Activated CD4-positive, alpha-beta T cell treated with anti-CD3 and anti-CD28 coated beads, Interleukin-2, amount 10 ng/mL, durations not matched to agents 24 days and 14 days (primary cell): ENCODE measurements at places on chromosomes 1 and 21. TPM values are rescaled to one million over a fixed set of nuclear protein-coding genes. Genes with fewer than 3 reads are reported as not detected.

The SMPDL3B gene
- 0.30 and 0.43 TPM in 2 replicates for total RNA-seq

The NBPF10 gene
- 3.2 TPM in 2 replicates for total RNA-seq

DNA sequence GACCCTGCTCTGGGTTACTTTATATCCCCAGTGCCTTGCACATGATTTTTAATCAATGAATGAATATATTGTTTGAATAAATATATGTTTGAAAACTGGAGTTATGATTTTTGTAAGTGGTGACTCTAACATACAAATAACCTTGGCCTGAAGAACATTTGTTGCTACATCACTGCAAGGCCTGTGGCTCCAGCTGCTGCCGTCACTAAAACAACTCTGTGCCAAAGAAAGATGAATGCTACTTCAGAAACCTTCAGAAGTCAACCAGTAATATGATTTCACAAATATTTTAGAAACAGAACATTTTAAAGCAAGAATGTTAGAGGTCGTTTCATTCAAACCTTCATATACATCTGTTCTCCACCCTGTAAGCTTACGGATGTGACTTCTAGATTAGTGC, 60.6 kb upstream of the SEC16B start:
- DNase-seq: no peak

DNA sequence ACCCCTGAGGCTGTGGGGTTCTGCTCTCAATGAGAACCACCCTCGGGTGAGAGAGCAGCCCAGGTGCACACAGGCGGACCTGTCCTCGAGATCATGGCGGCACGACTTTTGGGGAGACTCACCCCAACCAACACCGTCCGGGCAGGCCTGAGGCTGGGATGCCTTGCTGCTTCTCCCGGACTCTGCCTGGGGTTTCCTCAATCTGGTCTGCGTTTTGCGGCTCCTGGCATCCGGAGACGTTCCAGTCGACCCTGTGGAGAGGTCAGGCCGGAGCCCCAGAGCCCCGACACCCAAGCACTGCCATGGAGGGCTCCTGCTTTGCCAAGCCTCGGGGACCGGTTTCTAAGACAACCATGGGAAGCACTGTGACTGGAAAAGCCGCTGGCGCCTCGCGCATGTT, 3879.7 kb downstream of the SRGAP2C start:
- no peak for DNase-seq

DNA sequence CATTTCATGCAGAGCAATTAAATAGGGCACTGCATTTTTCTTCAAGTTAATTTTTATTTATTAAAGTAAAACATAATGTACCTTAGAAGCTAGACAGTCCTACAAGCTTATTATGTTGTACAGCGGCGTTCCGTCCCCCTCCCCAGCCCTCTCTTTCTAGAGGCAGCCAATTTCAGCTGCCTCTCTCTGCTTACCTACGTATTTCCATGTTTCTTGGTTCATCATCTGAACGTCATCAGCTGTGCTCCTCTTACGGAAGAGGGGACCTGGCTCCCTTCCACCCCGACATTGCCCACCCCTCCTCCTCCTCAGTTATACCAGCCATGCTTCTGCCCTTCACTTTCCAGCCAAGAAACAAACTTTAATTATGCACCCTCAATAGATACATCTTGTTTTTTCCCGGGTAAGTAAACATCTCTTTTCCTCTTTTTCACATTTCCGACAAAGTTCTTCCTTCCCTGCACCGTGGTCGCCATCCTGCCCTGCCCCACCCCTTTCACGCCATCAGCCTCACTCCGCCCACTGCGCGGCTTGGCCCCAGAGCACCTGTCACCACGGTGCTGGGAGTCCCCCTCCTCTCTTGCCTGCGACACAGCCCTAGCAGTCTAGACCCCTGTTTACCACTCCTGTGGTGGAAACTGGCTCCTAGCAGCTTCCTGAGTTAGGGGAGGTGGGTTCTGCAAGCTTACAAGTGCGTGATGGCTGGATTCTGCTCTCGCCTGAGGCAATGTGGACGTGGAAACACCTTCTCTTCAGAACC, 57.9 kb downstream of the SLC37A1 start:
- DNase-seq: no peak

GRCh38 chr1:54338464-54338863, 67.7 kb downstream of the SSBP3 start:
- DNase-seq: no peak

DNA sequence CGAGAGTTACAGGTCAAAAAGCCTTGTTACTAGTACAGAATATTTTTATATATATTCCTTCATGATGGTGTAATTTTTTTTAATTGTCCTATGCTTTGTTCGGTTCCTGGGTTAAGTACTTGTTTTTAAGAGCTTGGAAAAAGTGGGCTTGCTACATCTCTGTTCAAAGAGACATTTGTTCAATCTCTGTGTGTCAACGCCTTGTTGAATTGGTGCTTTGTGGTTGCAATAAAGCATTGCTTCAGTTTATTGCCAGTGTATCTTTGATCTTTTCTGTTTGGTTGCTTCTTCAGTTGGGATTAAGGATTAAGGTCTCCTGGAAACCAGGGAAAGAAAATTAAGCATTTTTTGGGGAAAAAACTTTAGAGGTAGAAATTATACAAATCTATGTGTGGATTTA, 47.7 kb upstream of the DNASE2B start:
- DNase-seq: no peak

GRCh38 chr21:36790616-36791015, 91.7 kb downstream of the SIM2 start:
- DNase-seq: no peak

The SPATA45 gene
- total RNA-seq: not detected in 2 replicates

DNA sequence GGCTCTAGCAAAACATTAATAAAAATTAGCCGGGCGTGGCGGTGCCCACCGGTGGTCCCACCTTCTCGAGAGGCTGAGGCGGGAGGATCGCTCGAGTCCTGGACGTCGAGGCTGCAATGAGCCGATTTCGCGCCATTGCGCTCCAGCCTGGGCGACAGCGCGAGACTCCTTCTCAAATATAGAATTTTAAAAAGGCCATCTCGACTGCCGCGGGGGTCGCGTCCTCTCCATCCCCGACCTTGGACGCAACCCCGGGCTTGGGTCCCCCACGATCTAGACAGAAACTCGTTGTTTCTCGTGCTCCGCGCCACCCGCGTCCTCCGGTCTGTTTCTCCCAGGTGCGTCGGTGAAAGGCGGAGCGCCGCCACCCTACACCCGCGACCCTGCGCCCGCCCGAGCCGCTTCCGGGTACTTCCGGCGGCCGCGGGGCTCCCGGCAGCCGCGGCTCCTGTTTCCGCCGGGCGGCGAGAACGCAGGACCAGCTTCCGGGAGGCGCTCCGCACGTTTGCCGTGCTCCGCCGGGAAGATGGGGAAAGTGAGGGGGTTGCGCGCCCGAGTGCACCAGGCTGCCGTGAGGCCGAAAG, at the start of gene SLX9:
Gene SLX9, plus strand, starts transcription at position 498 of the 584 bp plus-strand sequence. Its CDS starts 29 bp downstream, at position 527.
- peak; percentile 95 for DNase-seq

- DNase-seq: peak; percentile 79
Observed at GRCh38 chr1:156025876-156026275, 5.1 kb upstream of the SSR2 start.

- DNase-seq: no peak
Observed at GRCh38 chr1:1757422-1758058, 20.7 kb downstream of the NADK start.

DNA sequence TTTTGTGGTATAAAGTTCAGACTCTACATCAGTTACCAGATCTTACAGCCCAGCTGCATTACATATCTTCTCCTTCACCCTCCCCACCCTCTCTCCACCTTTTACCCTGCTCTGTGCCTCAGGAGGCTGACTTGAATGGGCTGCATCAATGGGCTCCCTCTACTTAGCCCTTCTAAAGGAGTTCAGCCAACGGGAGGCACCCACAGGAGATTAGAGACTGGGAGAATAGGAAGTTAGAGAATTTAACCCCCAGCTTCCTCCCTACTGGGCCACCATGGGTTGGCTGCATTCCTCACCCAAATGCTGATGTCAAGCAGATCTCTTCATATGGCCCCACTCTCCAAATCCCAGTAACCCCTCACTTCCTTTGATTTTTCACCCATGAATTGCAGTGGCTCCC, 17.1 kb upstream of the DUSP23 start:
- no peak for DNase-seq

DNA sequence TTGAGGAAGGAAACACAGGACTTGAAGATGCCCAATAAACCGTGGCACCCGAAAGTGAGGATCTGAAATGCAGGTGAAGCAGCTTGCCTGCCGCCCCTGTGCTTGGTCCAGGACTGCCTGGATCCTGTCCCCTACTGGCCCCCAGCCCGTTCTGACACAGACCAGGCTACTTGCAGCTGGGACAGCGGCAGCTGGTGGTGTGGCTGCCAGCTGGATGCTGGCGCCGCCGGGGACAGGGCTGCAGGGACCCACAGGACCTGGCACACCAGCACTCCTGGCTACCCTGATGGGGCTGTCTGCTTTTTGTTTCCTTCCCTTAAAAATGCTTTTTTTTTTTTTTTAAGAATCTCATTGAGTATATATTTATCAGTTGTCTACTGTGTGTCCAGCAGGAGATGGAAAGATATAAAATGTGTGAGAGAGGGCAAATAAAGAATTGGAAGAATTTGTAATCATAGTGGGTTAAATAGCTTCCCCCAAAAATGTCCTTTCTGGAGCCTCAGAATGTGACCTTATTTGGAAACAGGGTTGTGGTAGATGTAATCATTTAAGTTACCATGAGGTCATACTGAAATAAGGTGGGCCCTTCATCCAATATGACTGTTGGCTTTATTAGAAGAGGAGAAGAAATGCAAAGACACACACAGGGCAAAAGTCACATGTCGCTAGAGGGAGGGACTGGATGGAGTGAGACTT, 165.6 kb downstream of the DSCAM start:
- no peak for DNase-seq

GRCh38 chr1:40379785-40380452, 6.4 kb downstream of the SMAP2 start:
- DNase-seq: no peak

GRCh38 chr1:74729741-74730478, 2.9 kb downstream of the CRYZ start:
- DNase-seq: no peak

The PCSK9 gene
- total RNA-seq: not detected in 2 replicates

The RSPO1 gene
- not detected in 2 replicates for total RNA-seq

DNA sequence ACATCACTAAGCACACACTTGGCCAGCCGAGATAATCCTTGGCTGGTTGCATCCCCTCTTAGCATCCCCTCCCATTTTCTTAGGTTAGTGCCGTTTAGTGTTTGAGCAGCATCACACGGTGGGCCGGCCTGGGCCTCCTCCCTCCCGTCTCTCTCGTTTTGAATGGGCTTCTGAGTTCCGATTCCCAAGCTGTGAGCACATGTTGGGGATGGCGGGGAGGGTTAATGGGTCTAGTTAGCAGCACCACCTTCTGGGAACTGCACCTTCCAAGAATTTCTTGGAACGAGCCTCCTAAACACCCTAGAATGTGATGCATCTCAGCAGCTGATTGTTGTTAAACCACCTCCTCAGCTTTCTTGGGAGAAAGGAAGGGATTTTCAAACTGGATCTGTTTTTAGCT, 73.3 kb downstream of the CNIH3 start:
- no peak for DNase-seq
